ENCODE measurements at places on chromosomes 2 and 18.
A peak's percentile ranks its signal among the peaks of the same experiment; 100 is the strongest.

DNA sequence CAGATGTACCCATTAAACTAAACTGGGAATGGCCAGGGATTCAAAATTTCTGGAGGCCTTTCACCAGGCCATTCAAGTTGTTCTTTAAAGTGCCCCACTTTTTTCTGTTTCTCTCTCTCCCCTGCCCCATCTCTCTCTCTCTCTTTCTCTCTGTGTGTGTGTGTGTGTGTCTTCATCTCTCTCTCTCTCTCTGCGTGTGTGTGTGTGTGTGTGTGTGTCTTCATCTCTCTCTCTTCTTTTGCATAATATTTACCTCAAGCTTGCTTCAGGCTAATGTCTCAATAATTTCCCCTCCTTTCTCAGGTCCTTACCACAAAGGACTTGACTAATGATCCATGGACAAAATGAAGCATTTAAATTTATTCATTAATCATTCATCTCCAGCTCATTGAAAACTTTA, 164.2 kb upstream of the KLHL14 start:
- DNase-seq = no peak

DNA sequence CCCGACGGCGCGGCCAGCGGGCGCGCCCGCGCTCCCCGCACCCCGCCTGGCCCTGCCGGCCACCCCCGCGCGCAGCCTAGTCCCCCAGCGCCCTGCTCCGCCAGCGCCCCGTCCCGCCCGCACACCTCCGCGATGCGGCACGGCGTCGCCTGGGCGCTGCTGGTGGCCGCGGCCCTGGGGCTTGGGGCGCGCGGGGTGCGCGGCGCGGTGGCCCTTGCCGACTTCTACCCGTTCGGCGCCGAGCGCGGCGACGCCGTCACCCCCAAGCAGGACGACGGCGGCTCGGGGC, 232 bp downstream of the SNED1 start:
- no peak for DNase-seq

DNA sequence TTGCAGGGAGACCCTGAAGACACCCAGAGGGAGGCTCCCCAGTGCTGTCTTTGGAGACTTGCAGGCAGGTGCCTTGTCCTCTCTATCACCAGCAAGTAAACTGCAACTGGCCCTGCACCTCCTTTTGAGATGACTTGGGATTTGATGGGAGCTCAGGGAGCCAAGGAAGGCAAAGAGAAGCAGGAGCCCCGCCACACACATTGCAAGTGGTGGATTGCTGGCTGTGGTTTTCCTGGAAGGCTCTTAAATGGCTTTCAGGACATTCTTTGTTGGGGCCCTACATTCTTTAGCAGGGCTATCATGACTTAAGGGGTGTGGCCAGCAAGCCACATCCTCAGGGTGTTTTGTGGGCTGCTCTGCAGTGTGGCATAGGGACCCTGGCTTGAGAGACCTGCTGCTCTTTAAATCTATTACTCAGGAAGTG, 39.9 kb upstream of the CDC42EP3 start:
- no peak for DNase-seq

GRCh38 chr2:47697000-47697601, 85.8 kb upstream of the MSH6 start:
- DNase-seq = no peak

DNA sequence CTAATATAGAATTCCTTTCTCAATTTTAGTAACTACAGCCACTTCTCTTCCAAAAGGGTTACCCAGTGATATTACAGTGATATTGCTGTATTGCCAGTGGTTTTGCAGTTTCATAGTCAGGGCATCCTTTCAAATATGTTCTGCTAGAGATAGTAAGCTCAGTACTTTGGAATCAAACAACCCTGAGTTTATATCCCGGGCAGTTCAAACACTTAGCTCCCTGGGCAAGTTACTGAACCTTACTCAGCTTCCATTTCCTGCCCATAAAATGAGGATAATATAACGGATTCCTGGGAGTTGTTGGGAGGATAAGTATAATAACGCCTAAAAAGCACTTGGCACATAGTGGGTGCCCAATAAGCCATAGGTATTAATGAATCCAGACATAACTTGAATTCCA, 212.6 kb upstream of the PARD3B start:
- no peak for DNase-seq

DNA sequence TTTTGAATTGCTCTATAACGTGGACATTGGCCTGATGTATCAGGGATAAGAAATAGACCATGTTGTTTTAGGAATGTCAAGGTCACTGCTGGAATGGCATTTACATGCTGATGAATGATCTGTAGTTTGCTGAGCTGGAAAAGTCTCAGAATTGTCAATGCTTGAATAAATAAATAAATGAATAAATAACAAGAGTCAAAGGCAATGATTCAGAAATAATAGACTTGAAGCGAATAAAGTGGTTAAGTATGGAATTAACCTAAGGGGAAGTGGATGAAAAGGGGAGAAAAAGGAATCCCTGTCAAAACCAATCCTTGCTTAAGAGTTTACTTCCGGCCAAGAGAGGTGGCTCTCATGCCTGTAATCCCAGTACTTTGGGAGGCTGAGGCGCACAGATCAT, 1620.0 kb downstream of the SUCLG1 start:
- DNase-seq = no peak

- no peak for DNase-seq
These were observed 5.4 kb upstream of the TOGARAM2 start for GRCh38 chr2:28975671-28976070.

GRCh38 chr2:237600205-237600846, 9.8 kb upstream of the RAB17 start:
- peak; percentile 59 for DNase-seq

DNA sequence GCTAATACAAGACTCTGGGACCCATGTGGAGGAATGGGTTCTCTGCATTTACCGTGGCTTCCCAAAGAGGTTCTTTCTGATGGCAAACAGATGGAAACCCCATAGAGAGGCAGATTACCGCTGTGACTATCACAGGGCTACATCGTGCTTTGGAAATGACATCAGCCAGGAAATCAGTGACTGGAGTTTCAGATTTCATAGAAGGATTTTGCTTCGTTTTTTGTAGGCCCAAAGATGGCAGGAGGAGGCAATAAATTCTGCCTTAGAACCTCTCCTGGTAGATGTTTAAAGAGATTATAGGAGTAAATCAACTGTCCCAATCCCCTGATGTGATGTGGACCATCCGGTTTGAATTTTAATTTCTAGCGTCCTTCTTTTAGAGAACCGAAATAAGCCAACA, 214.1 kb downstream of the AGPS start:
- DNase-seq = no peak

DNA sequence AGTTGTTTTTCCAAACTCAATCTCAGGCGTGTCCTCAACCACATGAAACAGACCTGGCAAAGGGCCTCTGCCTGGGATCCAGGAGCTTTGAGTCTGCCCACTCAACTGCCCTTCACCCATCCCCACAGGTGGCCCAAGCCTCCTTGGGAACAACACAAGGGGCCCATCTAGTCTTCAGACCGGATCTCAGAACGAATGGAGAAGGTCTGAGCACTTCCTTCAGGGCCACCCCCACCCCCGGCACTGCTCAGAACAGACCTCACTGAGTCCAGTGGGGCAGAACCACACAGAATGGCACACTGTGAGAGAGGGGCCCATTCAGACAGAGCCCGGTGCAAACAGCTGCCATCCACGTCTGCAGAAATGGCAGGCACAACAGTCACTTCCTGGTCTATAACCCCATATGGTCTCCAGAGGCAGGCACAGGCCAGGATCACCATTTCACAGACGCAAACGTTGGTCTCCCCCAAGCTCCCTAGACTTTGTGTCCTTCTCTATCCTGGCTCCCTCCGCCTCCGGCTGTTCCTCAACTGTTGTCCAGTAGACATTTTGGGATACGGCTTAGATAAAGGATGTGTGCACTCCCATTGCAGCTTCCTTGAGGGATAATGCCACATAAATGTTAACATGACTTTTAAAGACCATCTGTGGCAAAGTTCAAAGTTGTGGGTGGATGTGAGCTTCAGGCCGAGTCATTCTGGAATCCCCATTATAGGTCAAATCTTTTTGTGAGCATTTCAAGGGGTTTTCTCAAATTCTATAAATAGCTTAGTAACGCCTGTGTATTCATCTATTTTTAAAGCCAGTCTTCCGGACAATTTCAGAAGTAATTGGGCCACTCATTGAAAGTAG, 149.7 kb downstream of the SMAD7 start:
- peak; percentile 44 for DNase-seq

GRCh38 chr2:20164061-20164733, 60.7 kb downstream of the SDC1 start:
- no peak for DNase-seq

DNA sequence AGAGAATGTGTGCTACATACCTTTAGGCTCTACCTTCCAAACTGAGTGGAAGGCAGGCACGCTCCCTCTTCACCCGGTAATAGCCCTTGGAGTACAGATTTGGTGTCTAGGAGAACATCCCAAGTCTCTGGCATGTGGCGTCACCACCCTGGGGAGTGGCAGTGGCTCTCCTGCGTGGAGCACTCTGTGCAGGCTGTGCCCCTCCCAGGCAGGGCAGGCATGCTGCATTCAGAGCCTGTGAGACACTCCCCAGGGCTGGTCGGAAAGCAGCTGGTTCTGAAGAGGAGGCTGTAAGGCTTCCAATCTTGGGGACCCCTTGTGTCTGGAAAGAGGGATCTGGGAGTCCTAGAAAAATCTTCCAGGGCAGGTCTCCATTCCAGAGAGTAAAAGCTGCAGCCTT, 193.3 kb downstream of the ANKRD30B start:
- DNase-seq = no peak

DNA sequence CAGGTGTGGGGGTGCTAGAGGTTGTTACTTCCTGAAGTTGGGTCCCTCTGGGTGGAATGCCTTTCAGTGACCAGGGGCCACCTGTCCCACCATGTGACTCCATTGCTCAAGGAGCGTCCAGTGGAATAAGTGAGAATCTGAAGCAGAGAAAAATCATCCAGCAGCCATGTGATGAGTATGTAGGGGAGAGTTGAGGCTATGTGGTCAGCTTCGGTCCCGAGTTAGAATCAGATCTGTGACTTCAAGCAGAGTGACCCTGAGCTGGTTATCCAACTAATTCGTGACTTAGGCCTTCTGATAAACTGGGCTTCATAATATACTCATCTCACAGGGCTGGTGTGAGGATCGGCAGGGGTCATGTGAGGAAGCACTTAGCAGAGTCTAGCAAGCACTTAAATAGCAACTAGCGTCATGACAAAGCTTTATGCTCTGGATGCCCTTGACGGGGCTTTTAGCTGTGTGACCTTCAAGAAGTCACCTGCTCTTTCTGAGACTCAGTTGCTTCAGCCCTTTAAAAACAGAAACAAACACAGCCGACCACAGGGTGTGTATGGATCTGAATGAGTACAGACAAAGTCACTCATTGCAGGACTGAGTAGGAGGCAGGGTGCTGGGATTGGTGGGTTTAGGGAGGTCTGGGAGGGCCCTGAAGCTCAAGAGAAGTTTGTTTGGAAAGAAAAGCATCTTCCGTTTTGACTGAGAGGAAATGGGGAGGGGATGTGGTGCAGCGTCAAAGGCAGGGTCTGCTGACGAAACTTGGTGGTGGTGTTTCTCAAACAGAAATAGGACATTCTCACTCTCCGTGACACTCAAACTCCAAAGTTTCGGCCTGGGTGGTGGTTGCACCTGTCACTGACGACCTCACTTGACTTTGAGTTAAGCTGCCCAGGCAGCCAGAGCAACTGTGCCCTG, 264.0 kb upstream of the CXCR4 start:
- no peak for DNase-seq

DNA sequence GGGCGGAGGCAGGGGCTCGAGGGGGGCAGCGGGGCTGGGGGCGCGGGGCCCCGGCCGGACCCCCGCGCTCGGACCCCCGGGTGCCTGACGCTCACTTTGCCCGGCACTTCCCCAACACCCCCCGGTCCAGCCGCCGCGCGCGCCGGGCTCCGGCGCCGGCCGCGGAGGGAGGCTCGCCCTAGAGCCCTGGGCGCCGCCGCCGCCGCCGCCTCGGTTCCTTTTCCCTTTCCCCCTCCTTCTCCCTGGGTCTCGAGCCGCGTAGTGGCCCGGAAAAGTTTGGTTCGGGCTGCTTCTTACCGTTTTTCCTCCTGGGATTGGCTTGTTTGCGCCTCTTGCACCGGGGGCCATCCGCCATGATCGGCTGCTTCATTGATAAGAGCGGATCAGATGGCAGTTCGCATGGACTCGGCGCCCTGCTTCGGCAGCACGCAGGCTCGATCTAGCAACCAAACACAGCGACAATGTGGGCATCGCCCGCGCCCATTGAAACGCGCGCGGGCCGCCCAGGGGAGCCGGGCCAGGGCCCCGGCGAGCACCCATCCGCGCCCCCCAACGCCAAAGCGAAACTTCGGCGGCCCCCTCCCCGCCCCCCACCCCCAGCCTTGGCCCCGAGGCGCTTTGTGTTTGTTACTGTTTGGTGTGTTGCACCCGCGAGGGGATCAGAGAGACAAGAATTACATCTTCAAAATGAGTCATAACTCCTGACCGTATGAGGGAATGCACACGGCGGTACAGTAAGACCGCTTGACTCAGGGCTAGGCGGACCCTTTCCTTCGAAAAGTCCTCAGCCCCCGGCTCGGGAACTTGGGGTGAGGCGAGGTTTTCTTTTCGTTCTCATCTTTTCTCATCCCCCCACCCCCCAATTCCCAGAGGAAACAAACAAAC, 2.7 kb downstream of the ZEB2 start:
- DNase-seq = peak; percentile 83

- no peak for DNase-seq
These were observed 1.2 kb downstream of the CFLAR start for GRCh38 chr2:201116959-201117734.

GRCh38 chr2:11325961-11326676, 18.3 kb downstream of the ROCK2 start:
- no peak for DNase-seq

DNA sequence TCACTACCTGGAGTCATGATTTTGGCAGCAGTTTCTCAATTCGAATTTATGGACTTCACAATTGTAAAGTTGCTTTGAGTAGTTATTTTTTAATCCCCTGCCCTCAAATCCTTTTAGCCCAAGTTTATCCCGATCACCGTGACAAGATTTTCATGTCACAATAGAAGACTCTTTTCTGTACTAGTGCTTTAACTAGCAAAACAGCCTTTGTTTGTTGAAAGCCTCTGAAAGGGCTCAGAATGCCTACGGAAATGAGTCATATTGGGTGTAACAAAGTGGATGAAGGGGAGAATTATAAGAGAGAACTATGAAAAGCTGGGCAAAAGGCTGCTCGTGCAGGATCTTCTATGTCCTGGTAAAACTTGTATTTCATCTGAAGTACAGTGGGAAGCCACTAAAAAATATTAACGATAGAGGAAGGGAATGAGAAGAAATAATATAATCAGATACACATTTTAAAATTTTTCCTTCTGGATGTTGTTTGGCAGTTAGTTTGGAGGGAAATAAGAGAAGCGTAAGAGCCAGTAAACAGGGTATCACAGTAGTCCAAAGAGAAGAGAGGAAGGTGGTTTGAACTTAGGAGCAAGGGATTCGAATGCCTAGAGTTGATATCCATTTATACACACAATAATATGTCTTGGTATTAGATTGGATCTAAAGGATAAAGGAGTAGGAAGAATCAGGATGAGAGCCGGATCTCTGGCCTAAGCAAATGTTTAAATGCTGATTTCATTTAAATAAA, 114.9 kb downstream of the GALNT13 start:
- DNase-seq = no peak

- no peak for DNase-seq
These were observed 17.2 kb upstream of the LYPD6B start for GRCh38 chr2:149021271-149021719.

GRCh38 chr18:6409933-6410332, 4.8 kb downstream of the L3MBTL4 start:
- DNase-seq = no peak
